ENCODE measurements at places on chromosomes 5 and 9.

GRCh38 chr9:124271660-124272059 lies 13.9 kb downstream of the NEK6 start:
- no peak for DNase-seq

GRCh38 chr9:125759764-125760129 lies 12.6 kb downstream of the PBX3 start:
- DNase-seq: no peak

- no peak for DNase-seq
Measured at GRCh38 chr5:54537725-54538124, 20.2 kb downstream of the SNX18 start.

GRCh38 chr5:66596636-66597182 lies 516 bp downstream of the MAST4 start:
- peak; percentile 32 for DNase-seq

GRCh38 chr9:87592554-87593358 lies 95.1 kb downstream of the DAPK1 start:
- DNase-seq: no peak

DNA sequence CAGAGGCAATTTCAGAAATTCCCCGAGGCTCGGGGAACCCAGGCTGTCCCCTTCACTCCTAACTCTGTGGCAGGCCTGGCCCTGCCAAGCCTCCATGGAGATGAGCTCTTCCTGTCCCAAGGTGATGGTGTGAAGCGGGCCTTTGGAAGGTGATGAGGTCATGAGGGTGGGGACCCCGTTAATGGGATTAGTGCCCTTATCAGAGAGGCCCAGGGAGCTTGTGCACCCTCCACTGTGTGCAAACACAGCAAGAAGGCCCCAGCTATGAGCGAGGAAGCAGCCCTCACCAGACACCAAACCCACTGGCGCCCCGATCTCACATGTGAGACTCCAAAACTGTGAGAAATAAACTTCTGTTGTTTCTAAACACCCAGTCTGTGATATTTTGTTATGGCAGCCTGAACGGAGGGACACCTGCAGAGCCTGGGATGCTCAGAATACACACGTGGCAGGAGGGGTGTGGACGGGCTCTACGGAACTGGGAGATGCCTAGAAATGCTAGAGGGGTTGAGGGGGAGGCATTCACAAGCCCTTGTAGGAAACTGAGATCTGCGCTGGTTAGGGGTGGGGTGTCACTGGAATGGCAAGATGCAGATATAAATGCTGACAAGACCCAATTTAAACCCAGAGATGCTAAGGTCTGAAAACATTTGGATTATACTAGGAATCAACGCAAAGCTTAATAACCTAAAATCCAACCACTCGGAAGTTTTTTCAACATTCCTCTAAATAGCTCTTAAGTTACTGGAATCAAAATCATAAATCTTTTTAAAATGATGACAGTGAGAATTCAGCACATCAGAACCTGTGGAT lies 46.9 kb downstream of the ADAMTS2 start:
- DNase-seq: no peak

DNA sequence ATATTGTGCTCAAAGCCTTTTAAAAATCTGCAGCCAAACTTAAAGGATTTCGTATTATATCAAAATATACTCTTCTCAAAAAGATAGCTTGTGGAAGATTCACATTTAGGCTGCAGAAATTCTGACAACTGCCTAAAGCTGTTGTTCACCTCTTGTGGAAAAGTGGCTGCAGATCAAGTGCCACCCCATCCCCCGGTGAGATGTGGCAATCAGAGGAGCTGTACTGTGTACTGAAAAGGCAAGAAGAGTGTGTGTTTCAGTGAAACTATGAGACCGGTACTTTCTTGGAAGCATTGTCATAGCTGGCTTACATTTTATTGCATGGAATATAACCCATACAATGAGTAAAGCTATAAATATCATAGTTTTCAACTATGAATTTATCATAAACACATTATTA lies 64.3 kb downstream of the CDH18 start:
- DNase-seq: no peak

GRCh38 chr5:110807169-110807568 lies 68.4 kb downstream of the SLC25A46 start:
- DNase-seq: no peak

DNA sequence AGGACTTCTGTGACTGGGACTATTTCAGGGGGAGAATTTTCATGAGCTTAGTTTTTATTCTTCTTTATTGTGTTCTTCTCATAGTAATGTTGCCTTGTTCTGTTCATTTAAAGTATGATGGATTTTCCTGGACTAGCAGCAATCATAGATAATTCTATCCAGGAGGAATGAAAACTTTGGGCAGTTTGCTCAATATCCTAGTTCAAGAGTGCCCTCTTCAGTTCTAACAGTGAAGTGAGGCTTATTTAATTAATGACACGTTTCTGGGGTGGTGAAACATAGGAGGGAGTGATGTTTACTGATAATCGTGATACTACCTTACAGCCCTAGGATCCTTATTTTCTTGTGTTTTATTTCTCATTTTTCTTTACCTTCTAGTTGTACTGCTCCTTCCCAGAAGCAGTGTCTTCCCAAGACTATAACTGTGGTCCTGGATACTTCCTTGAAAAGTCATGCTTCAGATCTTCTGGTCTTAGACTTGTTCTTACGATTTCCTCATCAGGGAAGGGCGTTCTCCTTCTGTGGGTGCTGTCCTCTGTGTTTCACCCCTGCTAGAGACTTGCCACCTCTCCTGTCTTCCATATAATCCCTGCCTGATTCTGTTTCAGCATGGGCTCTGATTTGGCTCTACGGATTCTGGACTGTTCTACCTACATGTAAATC lies 57.4 kb downstream of the CFAP95 start:
- peak; percentile 66 for DNase-seq

GRCh38 chr9:6068983-6069382 lies 53.6 kb upstream of the RANBP6 start:
- DNase-seq: no peak

DNA sequence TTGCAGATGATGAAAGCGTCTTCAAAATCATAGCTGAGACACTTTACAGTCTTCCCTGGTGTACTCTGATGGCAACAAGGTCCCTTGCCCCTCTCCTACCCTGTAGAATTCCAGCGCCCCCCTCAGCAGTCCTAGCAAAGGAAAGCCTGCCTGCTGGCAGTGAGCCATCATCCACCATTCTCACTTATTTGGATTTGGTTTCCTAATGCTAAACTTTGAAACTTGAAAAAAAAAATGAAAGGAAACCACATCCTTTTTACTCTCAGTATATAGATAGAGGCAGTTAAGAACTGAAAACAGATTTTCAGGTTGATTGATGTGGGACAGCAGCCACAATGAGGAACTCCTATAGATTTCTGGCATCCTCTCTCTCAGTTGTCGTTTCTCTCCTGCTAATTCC lies at the start of gene GZMA:
TSS of gene GZMA (plus strand) at position 299 of the 400 bp plus-strand sequence. CDS start at position 336, 37 bp downstream.
- DNase-seq: no peak

- DNase-seq: no peak
Measured at GRCh38 chr5:59238126-59238902, 655.2 kb downstream of the PDE4D start.

DNA sequence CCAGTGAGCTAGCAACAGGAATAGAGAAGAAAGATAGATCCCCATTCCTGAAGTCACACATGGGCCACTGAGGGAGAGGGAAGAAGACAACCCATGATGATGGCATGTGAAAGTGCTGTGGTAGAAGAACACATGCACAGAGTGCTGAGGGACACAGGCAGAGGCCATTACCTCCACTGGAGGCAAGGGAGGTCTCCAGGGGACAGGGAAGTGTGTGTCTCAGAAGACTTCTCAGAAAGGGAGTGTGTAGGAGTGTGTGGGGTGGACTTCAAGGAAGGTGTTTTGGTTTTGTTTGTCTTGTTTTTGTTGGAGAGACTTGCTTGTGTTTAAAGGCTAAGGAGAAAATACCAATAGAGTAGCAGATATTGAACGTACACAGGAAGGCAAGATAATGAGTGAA lies 77.0 kb upstream of the SMARCA2 start:
- no peak for DNase-seq

GRCh38 chr5:173420108-173420507 lies 91.9 kb upstream of the STC2 start:
- DNase-seq: no peak

DNA sequence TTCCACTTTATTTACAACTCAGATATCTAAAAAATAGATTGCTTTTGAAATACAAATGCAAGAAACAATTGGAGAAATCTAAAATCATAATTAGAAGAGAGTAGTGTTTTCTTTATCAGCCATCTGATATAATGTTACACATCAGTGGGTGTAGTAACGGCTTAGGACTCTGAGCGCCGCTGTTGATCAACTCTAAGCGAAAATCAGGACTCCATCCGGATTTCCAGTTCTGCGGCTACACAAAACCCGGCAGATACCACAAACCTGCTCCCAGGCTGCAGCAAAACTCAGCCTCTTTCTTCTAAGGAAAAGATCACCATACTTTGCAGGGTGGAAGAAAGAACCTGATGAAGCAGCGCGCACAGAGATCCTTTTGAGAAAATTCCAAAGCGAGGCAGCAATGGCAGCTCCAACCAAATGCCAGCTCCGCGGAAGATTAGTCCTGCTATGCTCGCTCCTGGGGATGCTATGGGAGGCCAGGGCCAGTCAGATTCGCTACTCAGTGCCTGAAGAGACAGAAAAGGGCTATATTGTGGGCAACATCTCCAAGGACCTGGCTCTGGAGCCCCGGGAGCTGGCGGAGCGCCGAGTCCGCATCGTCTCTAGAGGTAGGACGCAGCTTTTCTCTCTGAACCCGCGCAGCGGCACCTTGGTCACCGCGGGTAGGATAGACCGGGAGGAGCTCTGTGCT lies at the start of gene PCDHGA9:
TSS of gene PCDHGA9 (plus strand) at position 226 of the 691 bp plus-strand sequence. CDS start at position 401, 175 bp downstream.
- DNase-seq: peak; percentile 25

DNA sequence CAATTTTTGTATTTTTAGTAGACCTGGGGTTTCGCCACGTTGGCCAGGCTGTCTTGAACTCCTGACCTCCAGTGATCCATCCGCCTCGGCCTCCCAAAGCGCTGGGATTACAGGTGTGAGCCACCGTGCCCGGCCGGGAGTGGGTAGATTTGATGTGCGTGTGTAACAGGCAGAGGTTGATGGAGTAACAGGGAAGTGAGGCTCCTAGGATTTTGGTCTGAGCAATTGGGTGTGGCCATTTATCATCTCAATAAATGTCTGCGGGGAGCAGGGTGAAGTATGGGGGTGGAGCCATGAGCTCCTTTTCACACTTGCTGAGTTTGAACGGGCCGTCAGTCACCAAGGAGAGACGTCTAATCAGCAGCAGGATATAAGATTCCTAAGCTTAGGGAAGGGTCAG lies 1.2 kb upstream of the REXO4 start:
- DNase-seq: no peak

DNA sequence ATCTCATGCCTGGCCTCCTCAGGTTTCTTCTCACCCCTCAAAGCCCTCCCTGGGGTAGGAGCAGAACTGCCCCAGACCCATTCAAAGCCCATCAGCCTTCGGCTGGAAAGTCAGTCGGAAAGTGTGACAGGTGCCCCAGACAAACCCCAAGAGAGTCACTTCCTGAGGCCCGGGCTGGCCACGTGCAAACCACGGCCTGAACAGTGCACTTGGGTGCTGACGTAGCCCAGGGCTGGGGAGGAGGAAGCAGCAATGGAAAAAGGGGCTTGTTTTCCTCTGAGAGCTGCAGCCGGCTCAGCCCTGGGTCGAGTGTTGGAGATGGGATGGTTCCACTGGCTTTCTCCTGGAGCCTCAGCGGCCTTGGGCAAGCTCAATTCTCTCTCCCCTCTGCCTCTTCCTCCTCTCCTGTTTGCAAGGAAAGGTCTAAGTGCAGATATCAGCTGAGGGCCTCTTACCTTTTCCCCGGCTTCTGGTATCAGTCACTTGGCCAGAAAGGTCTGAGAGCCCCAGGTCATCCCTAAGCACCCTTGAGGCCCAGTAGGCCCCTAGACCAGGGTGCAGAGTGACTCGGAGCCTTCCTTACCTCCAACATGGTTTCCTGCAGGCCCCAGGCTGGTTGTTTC lies 5.9 kb upstream of the EGR1 start:
- no peak for DNase-seq

DNA sequence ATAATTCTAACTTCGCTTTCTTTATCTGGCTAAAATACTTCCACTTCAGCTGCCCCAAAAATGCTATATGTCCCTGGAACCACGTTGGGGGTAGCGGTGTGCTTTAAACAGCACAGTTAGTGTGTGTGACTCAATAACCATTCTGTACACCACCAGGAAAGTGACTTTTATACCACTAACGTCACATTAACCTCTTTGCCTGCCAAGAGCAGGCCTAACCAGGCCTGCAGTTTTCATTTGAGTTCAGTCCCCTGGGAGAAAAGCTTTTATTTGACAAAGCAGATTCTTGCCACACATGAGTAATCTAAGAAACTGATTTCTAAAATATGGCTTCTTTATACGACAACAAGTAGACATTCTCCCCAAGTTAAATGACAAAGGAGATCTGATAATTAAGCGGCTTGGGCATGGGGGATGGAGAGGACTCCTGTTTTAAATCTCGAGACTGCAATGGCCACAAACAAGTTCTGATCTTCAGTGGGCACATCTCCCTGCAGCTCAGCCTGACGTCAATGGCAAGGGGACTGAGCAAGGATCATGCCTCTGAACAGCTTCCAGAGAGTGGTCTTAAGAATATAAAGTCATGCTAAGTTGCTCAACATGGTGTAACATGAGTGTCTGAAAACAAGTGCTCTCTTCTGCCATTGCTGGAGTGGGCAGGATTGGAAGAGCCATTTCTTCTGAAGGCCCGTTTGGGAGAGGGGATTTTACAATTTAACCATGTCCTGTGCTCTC lies 91.8 kb downstream of the GLIS3 start:
- DNase-seq: peak; percentile 59

DNA sequence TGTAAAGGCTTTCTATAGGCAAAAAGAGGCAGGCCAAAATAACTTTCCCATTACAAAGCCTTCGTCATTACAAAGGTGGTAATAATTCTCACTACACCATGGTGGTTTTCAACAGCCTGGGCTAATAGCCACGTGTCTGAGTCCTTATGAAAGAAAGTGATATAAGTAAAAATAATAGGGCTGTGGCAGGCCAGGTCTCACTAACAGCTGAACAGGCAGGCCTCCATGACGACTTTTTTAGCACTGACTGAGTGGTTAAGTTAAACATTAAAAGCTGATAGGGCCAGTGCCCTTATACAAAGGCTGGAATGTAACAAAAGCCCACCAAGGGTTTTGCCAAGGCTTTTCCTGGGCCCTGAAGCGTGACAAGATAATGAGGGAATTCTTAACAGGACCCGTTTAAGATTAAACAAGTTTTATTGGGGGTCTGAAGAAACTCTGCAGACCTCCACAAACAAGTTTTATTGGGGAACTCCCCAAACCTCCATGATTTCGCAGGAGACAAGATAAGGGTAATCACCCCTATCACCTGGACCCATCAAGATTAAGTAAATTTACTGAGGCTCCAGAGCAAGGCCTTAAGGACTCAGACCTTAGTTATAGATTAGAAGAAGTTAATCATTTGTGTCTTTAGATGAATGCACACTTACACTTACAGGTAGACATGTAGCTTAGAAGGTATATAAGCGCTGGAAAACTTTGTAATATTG lies 412.9 kb downstream of the CHSY3 start:
- DNase-seq: no peak

- no peak for DNase-seq
Measured at GRCh38 chr9:131276891-131277286, 579 bp upstream of the FAM78A start.

GRCh38 chr5:80659106-80659505 lies 4.3 kb upstream of the DHFR start:
- DNase-seq: no peak

All from A673 (cell line).